CD4-positive, alpha-beta T cell treated with Interleukin-17A for 1 hour (primary cell): ENCODE measurements at places on chromosomes 7 and 10.

- no peak for DNase-seq
Measured at GRCh38 chr10:68221196-68221595, 10.7 kb downstream of the ATOH7 start.

DNA sequence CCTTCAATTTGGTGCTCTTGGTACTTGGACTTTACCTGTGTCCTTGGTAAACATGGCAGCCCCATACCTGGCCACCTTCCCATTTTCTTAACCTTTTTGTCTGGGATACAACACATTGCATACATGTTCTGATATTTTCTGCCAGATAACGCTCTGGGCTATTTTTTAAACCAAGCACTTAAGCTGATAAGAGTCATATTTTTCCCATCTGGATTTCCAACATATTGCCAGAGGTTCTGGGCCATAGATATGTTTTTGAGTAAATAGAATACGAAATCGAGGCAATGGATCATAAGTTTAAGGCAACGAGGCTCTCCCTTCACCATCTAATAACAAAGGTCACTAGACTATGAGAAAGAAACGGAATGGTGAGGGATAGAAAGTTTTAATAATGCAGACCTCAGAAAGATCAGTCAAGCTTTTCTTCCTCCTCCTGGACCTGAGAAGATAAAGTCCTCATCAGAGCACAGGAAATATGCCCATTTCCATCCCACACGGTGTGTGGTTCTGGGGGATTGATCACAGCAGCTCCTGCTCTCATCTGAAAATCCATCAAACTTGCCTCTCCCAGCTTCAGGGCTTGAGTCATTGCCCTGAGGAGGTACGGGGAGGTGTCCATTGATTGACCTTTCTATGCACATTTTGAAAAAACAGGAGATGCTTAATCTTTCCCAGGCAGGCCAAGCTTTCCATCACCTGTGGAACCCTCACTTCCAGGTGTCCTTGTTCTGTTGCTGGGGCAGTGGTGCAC lies 257.2 kb downstream of the GFRA1 start:
- DNase-seq: no peak

GRCh38 chr10:119191881-119192280 lies 13.3 kb upstream of the PRDX3 start:
- no peak for DNase-seq

DNA sequence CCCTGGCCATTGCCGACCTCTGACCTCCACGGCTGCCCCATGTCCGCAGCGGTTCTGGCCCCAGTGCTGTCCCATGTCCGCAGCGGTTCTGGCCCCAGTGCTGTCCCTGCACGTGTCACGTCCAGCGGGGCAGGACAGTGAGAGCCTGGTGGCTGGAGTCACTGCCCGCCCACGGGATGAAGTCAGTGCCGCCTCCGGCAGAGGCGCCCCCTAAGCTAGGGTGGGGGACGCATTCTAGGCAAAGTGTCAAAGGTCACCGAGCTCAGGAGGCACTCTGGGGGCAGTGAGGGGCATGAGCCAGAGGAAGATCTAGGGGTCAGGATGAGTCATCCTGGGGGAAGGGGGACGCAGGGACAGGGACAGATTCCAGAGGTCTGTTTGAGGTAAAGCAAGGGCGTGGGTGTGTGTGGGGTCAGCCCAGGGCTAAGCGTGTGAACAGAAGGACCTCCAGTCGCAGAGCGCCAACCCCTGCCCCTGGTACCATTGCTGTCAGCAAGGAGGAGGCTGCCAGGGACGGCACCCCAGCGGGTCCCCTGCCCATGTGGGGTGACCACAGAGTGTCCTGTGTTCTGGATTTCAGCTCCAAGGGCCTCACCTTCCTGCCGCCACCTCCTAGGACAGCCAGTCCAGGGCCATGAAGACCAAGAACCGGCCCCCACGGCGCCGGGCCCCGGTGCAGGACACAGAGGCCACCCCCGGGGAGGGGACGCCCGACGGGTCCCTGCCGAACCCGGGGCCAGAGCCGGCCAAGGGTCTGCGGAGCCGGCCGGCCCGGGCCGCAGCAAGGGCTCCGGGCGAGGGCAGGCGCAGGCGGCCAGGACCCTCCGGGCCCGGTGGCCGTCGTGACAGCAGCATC lies 665 bp downstream of the BHLHA15 start:
- DNase-seq: no peak

- DNase-seq: peak; percentile 22
Measured at GRCh38 chr10:92697663-92698511, 8.1 kb downstream of the HHEX start.

- DNase-seq: no peak
Measured at GRCh38 chr10:184911-185310, 49.7 kb downstream of the ZMYND11 start.

- no peak for DNase-seq
Measured at GRCh38 chr7:43570688-43571365, 12.1 kb upstream of the STK17A start.

GRCh38 chr10:133379152-133379800 lies at the start of gene PAOX:
Gene PAOX, plus strand, starts transcription at chr10:133379262. Its CDS starts 55 bp downstream, at chr10:133379317.
- peak; percentile 71 for DNase-seq

DNA sequence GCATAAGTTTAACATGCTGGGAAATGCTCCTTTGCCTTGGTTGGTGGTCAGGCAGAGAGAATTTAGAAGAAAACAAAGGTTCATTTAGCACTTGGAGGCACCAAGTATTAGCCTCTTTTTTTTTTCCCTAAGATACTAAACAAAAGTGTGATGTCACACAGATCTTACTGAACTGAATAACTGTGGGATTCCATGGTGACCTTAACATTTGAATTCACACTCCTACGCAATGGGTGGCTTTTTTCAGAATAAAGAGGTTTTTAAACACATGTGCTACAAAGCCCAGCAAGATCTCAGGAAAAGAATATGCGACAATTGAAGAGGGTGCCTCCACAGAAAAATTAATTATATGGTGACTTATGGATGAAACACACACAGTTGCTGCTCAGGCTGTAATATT lies 133.4 kb upstream of the ABCB5 start:
- no peak for DNase-seq

DNA sequence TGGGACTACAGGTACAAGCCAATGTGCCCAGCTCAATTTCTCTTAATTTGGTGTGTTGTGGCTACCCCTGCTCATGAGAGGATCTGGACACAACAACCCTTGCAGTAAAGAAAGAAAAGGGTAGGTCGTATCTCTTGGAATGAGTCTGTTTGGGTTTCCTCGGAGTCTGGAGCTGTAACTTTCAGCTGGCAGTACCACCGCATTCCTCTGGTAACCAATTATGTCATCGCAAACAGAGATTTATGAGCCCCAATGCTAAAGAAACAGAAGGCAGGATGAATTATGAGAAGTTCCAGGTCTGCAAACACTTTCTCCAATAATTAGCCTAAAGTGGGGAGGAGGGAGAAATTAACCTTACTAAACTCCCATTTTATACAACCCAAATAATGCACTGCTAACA lies 186.6 kb upstream of the NRP1 start:
- no peak for DNase-seq

DNA sequence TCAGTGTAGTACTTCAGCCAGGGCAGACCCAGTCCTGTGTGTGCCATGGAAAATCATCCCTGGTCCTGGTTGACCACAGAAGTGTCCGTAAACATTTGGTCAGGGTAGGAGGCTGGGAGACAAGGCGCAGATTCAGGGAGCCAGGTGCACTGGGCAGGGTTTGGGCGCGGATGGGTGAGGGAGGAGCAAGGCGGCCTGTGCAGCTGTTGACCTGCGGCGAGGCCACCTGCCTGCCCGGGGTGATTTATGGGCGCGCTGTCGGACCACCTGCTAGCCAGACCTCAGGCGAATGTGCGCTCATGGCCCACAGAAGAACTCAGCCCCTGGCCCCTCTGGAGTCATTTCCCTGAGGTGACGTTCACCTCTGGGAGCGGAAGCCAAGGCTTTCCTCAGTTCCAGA lies 6.6 kb downstream of the SFRP5 start:
- no peak for DNase-seq

- peak; percentile 82 for DNase-seq
Measured at GRCh38 chr7:44977304-44977958, 1.4 kb downstream of the MYO1G start.

- no peak for DNase-seq
Measured at GRCh38 chr7:101816595-101817470, 593 bp upstream of the CUX1 start.

DNA sequence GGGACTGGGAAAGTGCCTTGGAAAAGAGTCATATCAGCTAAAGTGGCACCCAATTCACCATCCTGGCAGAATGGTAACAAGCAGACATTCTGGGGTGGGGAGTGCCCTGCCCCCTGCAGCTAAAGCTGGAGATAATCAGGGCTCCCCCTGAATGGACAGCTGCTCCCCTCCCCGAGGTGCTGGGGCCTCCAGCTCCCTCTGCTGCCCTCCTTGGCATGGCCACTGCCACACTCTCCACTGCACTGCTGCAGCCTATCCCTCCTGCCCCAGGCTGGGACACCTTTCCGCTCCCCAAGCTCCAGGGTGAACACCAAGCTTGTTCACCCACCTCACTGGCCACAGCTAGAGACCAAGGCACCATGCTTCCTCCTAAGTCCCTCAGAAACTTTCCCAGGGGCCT lies 9.8 kb upstream of the PARD3 start:
- no peak for DNase-seq

DNA sequence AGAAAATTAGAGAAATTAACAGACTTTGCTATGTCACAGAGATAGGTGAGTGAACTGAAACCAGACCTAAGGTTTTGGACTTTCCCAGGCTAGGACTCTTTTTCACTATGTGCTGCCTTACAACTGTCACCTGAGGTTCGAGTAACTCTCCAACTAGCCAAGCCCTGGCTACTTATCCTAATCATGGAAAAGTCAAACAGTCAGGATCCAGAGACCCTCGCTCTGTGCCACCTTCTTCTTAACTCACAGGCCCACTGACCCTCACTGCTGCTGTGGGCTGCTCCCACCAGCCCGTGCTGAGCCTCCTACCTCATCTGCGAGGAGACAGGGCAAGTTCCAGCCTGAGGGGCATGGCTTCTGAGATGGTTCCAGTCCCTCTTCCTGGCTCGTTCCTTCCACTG lies 211.4 kb upstream of the KLF14 start:
- DNase-seq: peak; percentile 74

DNA sequence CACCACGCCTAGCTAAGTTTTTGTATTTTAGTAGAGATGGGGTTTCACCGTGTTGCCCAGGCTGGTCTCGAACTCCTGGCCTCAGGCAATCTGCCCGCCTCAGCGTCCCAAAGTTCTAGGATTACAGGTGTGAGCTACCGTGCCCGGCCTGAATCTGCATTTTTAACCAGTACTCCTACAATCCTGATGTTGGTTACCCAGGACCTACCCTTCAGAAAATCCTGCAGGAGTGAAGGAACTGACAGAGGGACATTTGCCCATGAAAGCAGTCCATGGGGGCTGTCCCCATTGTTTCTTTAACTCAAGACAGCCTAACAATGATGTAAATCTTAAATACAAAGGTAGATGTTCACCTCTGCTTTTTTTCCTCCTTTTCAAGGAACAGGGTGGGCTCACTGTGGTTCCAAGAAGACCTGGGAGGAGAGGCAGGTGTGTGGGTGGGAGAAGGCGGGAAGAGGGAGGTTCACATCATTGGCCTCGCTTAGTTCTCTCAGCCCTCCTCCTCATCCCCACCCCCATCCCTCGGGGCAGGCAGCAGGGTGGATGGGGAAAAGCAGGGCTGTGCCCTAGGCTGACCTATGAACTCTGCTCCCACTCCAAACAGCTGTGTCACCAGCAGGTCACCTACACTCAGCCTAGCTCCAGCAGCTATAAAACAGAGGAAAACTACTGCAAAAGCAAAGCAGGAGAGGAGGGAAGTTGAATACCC lies 13.5 kb downstream of the LRRC20 start:
- no peak for DNase-seq

GRCh38 chr7:40546616-40547501 lies 412.1 kb downstream of the SUGCT start:
- no peak for DNase-seq

DNA sequence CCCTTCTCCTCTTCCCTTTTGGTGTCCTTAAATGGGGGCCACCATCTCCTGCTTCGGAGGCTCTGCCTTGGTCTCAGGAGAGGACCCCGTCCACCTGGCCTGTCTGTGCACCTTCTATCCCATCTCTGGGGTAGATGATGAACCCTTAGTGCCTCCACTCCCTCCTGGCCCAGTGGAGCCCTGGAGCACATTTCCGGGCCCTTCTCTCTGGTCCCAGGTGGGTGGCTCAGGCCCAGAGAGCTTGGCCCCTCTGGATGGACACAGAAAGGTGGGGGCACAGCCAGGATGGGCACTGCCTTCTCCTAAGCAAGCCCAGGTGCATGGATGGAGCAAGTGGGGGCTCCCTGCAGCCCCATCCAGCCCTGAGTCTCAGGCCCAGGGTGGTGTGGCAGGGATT lies 121.4 kb upstream of the RET start:
- no peak for DNase-seq

GRCh38 chr10:33086100-33086499 lies 128.1 kb upstream of the ITGB1 start:
- DNase-seq: no peak

GRCh38 chr10:44697116-44697515 lies 214.0 kb upstream of the TMEM72 start:
- no peak for DNase-seq

- DNase-seq: no peak
Measured at GRCh38 chr10:1896153-1896552, 158.8 kb upstream of the ADARB2 start.

DNA sequence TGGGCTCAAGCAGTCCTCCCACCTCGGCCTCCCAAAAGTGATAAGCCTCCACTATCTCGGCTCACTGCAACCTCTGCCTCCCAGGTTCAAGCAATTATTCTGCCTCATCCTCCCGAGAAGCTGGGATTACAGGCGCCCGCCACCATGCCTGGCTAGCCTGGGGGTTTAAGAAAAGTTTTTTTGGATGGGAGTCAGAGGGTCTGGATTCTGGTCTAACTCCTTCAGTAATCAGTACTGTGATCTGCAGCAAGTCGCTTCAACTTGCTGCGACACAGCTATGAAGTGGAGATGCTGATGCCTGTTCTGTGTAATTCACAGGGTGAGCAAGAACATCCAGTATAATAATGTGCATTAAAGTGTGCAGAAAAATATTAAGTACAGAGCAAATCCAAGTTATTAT lies 88.4 kb upstream of the AGBL3 start:
- DNase-seq: no peak

GRCh38 chr10:15841696-15842095 lies 18.6 kb downstream of the MINDY3 start:
- no peak for DNase-seq

DNA sequence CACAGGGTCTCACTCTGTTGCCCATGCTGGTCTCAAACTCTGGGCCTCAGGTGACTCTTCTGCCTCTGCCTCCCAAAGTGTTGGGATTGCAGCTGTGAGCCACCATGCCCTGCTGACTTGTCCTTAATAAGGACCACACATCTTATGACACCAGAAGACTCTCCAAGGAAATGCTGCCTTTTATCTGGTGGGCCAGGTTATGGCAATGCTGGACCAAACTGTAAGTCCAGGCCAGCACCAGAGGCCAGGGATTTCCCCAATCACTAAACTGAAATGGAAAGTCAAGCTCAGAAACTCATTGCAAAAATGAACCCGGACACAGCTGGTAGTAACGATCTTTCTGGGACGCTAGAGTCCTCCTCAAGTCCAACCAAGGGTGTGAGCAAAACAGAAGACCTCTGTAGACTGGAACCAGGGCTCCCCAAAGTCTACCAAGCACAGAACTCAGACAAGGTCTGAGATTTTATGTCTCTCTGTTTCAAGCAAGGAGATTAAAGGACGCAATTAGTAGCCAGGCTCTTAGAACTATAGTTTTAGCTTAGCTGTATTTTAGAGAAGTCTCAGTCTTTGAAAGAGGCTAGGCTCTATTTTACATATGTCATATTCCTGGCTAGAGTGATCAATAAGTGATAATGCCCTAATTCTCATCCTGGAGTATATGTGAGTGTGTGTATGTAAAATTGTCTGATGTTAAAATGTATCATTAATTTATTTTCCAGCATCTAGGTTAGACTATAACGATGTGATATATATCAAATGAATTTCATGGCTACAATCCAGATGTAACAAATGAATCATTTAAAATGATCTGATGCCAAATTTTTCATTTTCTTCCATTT lies 74.0 kb upstream of the ITGB1 start:
- no peak for DNase-seq
